Stimulated activated CD4-positive, alpha-beta T cell treated with anti-CD3 and anti-CD28 coated beads, Interleukin-15, amount 100 ng/mL, for 48 hours (primary cell): ENCODE measurements at places on chromosomes 1 and 21.
A peak's percentile ranks its signal among the peaks of the same experiment; 100 is the strongest.

- DNase-seq, result no peak
Observed at GRCh38 chr1:58528518-58528917, 18.0 kb downstream of the OMA1 start.

- peak; percentile 58 for DNase-seq
Observed at GRCh38 chr1:6438047-6438525, 13.5 kb downstream of the ESPN start.

GRCh38 chr1:204384636-204385352 lies 25.1 kb upstream of the PLEKHA6 start:
- DNase-seq, result no peak

GRCh38 chr1:101438359-101438758 lies 201.5 kb downstream of the S1PR1 start:
- no peak for DNase-seq

DNA sequence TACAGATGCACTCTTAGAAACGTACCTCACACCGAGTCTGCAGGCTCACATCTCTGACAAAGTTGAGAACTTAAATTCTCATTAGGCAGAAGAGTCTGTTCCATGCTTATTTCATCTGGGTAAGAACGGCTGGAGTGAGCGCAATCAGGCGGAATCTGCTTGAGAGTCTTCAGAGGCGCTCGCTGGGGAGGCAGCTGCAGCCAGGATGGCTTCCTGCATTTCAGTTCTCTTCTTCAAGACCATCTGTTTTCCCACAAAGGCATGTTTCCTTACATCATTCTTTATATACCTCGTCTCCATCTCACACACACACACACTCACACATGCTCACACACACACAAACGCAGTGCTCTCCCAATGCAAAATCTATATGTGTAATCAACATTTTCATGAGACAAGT lies 497.1 kb downstream of the AJAP1 start:
- no peak for DNase-seq
